ENCODE measurements at places on chromosomes 7 and 10. TPM values are rescaled to one million over a fixed set of nuclear protein-coding genes. Genes with fewer than 3 reads are reported as not detected.

Gene WIPF3
- total RNA-seq: not detected

Gene ADAM22
- total RNA-seq: 0.60 TPM

Gene TNS3
- 0.16 TPM for total RNA-seq

Gene MYL10
- not detected for total RNA-seq

Gene LRMDA
- not detected for total RNA-seq

Gene HOXA1
- 0.14 TPM for total RNA-seq

Gene LLCFC1
- total RNA-seq: not detected

Gene OPALIN
- total RNA-seq: not detected

Gene KCP
- 0.11 TPM for total RNA-seq

Gene AGBL3
- 2.5 TPM for total RNA-seq

GRCh38 chr10:91034494-91035159 is 113.7 kb upstream of the ANKRD1 start:
- H3K4me1 ChIP-seq: peaks cover 19% of the 10 kb centered on the region
- H3K4me3 ChIP-seq: no peak overlapping the region
- H3K36me3 ChIP-seq: no peaks in the 10 kb centered on the region
- peak overlapping the region; percentile 1 for H3K27ac ChIP-seq
- DNase-seq: no peak

DNA sequence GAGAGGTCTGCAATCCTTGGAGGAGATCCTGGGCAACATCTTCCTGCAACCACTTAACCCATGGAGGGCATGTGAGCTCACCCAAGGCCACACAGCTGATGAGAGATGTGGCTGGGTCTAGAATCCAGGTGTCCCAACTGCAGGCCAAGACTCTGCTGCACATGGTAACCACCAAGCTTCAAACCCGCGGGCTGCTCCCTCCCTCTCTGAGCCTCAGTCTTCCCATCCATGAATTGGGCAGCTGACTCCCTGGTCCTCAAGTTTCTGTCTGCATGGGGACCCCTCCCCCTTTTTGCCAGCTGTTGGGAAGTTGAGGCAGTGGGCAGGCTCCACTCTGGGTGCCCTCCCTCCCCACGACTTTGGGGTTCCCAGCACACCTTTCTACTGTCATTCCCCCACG is 20.9 kb upstream of the INMT start:
- peaks cover 56% of the 10 kb centered on the region for H3K4me1 ChIP-seq
- no peak overlapping the region for H3K4me3 ChIP-seq
- no peak for DNase-seq

DNA sequence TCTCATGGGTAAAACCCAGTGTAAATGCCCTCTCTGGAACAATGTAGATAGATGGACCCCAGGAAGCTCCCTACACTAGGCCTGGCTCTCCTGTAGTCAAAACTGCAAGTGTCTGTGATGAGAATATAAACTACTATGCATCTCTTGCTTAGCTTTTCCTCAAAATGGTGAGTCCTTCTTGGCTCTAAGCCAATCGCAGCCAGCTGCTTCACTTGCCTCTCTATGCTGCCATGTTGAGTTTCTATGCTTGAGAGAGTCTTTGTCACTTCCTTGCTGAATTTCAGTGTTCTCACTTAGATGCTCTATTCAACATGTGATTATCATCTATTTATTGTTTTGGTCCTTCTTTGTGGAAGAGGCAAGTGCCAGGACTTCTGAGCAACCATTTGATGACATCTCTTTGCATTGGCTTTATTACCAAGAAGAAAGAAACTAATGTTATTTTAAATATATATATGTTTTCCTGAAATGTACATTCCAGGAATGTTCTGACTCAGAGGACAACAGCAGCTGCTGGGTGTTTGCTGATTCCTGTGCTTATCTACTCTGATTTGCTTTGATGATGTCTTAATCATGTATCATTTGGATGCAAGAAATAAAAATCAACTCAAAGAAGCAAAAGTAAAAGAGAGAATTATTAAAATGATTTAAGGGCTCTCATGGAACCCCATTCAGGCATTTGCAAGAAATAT is 16.6 kb downstream of the TAS2R40 start:
- peaks cover 4% of the 10 kb centered on the region for H3K27me3 ChIP-seq
- no peak overlapping the region for H3K27ac ChIP-seq
- no peak for DNase-seq
- H3K4me1 ChIP-seq: peaks cover 4% of the 10 kb centered on the region
- no peak overlapping the region for H3K4me3 ChIP-seq

GRCh38 chr7:55084307-55084706 is 65.5 kb downstream of the EGFR start:
- no peak for DNase-seq
- H3K4me1 ChIP-seq: peaks cover 3% of the 10 kb centered on the region
- H3K27ac ChIP-seq: no peak overlapping the region
- no peaks in the 10 kb centered on the region for H3K36me3 ChIP-seq
- H3K27me3 ChIP-seq: no peaks in the 10 kb centered on the region
- H3K4me3 ChIP-seq: no peak overlapping the region

DNA sequence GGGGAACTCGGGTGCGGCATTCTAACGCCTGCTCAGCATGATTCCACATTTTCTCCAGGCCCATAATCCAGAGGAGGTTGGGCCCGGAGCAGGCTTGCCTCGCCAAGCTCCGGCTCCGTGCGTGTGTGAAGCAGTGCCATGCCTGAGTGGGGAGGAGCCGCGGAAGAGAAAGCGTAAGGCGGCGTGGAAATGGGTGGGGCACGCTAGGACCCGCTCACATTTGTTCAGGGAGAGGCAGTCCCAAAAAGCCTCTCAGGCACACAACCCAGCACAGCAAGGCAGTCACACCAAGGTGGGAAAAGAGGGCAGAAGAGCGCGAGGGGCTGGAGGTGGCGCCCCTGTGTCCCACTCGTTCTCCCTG is 695 bp upstream of the VDAC2 start:
- peaks cover 28% of the 10 kb centered on the region for H3K4me1 ChIP-seq
- H3K27me3 ChIP-seq: no peaks in the 10 kb centered on the region
- peak overlapping the region; percentile 73 for H3K4me3 ChIP-seq
- peak; percentile 90 for DNase-seq

- no peaks in the 10 kb centered on the region for H3K36me3 ChIP-seq
- H3K27me3 ChIP-seq: no peaks in the 10 kb centered on the region
- H3K27ac ChIP-seq: no peak overlapping the region
- no peak overlapping the region for H3K4me3 ChIP-seq
Observed at GRCh38 chr10:77582710-77583115, 54.9 kb downstream of the KCNMA1 start.

GRCh38 chr10:45417746-45418145 is 43.7 kb downstream of the ALOX5 start:
- H3K4me1 ChIP-seq: peaks cover 55% of the 10 kb centered on the region
- DNase-seq: no peak
- no peaks in the 10 kb centered on the region for H3K36me3 ChIP-seq
- H3K4me3 ChIP-seq: no peak overlapping the region
- no peak overlapping the region for H3K27ac ChIP-seq

All from CD4-positive, alpha-beta T cell (primary cell).